ENCODE measurements at places on chromosomes 5 and 9.

DNA sequence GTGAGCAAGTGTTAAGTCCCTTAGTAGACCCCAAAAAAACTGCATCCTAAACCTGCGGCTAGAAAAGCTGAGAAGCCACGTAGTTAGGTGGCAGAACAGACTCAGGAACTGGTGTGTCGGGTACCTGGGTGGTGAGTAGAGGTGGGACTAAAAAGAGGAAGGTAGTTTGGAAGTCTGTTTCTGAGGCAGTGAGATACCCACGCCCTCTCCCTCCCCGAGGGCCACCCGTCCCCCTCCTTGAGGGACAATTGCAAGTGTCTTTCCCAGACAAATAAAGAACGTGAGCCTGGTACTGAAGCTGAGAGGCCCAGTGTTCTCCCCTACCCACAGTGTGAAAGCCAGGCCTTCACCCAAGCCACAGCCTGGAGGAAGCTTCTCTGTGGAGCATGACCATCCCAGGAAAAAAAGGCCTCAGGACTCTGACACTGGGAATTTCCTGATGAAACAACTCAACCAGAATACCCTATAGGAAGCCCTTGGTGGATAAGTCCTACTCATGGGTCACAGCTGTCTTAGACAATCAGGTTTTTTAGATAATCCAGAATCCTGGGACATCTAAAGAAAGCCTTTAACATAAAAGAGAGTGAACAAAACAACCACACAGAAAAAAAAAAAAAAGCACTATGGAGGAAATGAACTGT lies 7.0 kb upstream of the CD74 start:
- no peak for DNase-seq

DNA sequence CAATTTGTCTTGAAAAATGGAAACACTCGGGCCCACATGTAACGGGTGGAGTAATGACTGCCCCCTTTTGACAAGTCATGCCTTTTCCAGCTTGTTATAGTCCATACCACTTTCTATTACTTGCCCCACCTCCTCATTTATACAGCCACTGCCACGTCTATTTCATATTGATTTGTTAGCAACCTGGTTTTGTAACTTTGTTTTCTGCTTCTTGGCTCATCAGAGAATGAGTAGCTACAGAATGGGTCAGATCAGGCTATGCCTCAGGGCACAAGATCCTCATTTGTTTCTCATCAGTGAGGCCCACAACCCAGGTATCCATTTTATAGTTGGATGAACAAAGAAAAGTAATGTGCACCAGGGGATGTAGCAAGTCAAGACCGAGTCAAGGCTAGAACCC lies 1.7 kb downstream of the GFRA3 start:
- no peak for DNase-seq

DNA sequence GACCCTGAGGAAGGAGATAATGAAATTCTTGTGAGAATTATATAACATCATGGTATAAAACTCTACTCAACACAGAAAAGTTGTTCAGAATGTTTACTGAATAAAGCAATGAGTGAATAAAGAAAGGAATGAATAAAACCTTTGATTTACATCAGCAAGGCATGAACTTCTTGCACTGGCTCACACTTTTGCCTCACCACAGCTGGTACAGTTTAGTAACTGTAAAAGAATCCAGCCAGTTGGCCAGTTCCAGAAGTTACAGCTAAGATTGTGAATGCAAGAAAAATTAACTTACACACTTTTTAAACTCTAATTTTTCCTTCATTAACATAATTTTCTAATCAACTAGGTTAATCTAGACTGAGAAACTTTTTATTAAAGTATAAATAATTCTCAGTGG lies 490.9 kb downstream of the NFIB start:
- no peak for DNase-seq

DNA sequence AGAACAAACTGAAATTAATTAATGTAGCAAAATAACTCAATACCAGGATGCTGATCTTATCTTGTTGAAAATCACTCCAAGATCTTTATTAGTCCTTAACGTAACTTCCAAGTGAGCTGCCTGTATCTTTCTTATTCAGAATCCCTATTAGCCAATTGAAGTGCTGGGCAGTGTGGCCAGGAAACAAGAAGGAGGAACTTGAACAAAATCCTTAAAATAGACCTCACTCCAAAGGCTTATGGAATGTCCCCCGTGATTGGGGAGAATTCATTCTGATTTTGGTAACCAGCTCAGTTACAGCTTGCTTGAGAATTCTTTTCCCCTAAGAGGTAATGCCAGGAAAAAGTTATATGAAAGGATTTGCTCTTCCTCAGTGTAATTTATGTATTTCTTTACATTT lies 171.0 kb downstream of the DEPDC1B start:
- no peak for DNase-seq

GRCh38 chr9:81684635-81685034 lies 4.7 kb downstream of the TLE1 start:
- no peak for DNase-seq

DNA sequence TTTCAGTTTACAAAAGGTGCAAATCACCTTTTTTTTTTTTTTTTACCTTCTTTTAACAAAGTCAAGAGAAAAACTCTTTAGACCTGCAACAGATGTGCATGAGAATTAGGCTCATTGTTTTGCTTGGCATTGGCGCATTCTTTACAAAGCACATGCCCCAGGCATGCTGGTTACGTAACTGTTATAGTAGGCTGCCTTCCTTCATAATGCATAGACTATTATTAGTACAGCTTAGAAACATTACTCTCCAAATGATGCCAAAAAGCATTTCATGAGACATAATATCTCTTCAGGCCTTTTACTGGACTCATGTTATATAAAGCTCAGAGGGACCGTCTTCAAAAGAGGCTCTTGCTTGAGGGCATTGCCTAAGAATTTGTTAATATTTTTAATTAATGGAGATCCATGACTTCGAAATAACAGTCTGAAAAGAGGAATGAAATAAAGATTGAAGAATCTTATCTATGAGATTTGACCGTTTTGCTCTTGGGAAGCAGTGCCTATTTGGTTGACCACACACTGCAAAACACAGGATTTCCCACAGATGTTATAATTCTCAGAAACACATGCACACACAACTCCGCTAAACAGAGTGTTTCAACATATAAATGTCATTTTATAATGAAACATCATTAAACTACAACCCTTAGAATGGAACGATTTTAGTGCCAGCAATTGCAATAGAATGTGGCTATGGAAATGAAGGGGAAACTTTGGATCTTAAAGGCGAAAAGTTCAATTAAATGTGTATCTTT lies 478.7 kb downstream of the PRR16 start:
- no peak for DNase-seq

- DNase-seq: no peak
Measured at GRCh38 chr9:125038166-125038565, 97.3 kb upstream of the GOLGA1 start.

DNA sequence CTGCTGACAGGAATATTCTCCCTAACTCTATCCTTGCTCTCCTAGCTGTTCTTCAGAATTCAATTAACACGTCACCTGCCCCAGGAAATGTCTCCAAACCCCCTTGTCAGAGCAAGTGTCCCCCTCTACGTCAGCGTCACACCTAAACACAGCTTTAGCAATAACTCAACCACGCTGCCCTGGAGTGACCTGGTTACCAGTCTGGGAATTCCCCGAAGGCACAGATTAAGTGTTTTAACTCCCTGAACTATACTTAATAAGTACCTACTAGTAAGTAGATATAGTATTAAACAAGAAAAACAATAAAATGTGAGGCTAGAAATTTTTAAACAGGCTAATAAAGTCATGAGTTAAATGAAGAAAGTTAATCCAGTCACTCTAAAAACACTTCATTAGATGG lies 78.4 kb downstream of the FANCC start:
- DNase-seq: no peak

DNA sequence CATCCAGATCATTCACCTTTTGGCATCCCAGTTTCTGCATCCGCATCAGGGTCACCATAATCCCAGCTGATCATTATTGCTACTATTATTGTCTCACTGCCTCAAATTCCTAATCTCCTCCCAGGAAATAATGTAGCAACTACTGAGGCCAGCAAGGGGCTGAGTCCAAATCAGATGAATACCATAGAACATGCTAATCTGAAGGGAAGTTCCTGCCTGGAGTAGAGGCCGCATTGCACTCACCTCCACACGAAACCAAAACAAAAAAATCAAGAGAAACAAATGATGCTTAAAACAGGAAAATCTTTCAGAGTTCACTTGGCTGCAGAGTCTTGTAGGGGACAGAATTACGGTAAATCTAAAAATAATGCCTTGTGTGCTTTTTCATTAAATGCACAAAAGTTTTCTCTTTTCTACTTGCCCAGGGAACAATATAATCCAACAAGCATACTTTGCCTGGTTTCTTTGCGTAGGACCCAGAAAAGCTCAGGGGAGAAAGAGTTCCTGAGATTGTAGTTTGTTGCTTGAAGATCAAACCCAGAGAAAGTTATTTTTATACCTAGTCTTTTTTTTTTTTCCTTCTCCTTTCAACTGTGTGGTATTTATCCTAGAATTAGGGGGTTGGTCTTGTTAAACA lies 87.7 kb upstream of the KLF4 start:
- DNase-seq: no peak

DNA sequence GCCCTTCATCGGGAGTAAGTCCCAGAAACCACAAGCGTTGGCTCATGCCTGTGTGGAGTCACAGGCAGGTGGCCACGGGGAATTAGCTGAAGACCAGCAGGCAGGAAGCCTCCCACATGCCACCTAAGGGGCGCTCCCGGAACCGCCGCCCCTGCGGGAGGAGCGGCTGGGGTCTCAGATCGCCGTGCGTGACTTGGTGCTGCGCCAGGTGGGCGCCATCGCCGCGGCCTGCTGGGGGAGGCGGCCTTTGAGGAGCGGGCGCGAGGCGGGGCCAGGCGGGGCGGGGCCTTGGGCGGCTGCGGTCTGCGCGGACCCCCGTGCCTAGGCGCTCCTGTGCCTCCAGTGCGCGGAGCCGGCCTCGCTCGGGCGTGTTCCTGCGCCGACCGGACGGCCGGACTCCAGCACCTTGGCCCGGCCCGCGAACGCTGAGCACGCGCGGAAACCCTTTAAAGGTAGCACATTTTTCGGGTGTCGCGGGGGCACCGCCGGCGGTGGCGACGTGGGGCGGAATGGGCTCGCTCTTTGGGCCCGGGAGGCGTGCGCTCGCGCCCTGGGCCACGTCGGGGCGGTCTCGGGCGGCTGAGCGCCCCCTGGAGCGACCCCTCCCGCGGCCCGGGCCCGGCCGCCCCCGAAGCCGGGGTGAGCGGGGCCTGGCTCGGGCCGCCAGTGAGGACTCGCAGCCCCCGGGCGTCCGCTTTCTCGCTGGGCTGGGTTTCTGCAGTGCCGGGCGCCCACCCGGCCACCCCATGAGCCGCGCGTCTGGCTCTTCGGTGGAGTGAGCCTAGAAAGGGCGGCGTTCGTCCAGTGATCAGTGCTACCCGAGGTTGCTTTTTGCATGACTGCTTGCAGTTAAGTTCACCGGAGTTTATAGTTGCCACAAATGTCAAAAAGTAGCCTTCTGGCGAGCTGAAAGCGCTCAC lies 24.5 kb downstream of the LECT2 start:
- DNase-seq: no peak

- DNase-seq: peak; percentile 42
Measured at GRCh38 chr9:3528451-3528850, 2.6 kb upstream of the RFX3 start.

DNA sequence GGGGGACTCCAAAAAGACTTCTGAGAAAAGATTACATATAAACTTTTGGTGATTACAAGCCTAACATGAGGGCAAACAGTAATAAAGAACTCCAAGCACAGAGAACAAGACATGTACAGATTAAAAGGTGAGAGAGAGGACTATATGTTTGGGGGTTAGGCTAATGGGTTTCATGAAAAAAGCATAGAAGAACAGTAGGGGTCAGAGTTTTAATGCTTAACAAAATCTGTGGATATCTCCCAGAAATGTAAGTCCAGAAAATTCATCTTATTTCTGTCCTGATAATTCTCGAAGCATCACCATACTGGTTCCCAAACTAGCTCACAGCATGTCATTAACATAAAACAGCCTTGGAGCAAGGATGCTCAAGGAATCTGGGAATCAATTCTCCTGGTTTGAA lies 137.2 kb downstream of the ARRDC3 start:
- DNase-seq: no peak

GRCh38 chr5:80926536-80926935 lies 33.6 kb upstream of the RASGRF2 start:
- DNase-seq: no peak

GRCh38 chr9:98034593-98035546 lies 21.7 kb upstream of the NANS start:
- DNase-seq: peak; percentile 81

DNA sequence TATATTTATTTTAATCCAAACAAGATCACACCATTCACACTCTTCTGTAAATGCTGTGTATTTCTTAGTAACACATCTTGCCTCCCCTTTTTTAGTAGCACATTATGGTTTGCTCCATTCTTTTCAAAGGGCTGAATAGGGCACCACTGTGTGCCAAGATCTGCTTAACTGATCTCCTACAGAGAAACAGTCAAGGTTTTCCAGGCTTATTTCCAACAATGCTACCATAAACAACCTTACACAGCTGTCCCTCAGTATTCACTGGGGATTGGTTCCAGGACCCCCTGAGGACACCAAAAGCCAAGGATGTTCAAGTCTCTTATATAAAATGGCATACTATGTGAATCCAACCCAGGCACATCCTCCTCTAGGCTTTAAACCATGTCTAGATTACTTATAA lies 16.5 kb downstream of the GOLM1 start:
- no peak for DNase-seq

DNA sequence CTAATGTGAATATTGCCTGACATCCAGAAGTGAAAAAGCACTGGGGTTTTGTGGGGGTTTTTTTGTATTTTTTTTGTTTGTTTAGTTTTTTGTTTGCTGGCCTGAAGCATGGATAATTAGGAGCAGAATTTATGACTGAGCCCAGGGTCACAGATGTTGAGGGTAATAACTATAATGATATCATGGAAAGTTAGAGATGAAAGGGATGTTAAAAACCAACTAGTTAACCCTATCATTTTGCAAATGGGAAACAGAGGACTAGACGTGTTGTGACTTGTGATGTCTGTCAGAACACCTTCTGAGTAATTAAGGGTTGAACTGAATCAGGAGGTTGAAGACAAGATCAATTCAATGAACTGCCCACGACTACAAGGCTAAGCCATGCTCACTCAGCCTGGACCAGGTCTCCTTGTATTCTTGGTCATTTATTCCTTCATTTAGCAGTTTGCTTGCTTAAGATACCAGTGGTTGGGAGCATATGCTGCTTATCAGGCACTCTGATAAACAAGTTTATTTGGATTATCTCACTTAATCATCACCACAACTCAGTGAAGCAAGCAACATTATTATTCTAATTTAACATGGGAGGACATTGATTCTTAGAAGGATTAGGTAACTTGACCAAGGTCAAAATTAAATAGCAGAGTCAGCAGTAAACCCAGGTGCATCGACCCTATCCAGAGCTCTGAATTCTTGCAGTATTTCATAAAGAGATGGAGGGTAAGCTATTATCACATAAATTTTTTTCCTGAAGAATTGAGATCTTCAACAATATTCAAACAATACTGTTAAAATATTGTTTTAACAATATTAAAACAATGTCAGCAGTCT lies 75.7 kb upstream of the PIK3R1 start:
- DNase-seq: no peak

DNA sequence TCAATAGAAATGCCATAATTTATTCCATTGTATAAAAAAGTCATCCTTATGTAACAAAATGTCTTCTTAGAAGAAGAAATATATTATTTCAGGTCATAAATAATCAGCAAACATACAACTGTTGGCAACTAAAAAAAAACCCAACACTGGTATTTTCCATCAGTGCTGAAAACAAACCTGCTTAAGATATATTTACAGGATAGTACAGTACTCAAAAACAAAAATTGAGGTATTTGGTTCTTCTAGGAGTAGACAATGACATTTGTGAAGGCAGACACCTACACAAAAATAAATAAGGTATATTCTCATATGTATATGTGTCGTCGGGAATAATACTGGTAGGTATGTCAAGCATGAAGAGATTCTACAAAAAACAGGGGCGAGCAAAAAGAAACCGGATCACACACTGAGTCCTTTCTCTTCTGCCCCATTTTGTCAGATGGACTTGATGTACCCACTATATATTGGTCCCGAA lies 2.9 kb downstream of the DUSP1 start:
- no peak for DNase-seq

Data from stimulated activated CD8-positive, alpha-beta memory T cell treated with anti-CD3 and anti-CD28 coated beads, Interleukin-4, amount 100 ng/mL, for 24 hours (primary cell).